ENCODE measurements at places on chromosomes 2 and 18.
A peak's percentile ranks its signal among the peaks of the same experiment; 100 is the strongest.

GRCh38 chr2:182929972-182930371, 63.5 kb upstream of the FRZB start:
- no peak for DNase-seq

- no peak for DNase-seq
Measured at GRCh38 chr2:38516122-38516521, 86.6 kb downstream of the HNRNPLL start.

DNA sequence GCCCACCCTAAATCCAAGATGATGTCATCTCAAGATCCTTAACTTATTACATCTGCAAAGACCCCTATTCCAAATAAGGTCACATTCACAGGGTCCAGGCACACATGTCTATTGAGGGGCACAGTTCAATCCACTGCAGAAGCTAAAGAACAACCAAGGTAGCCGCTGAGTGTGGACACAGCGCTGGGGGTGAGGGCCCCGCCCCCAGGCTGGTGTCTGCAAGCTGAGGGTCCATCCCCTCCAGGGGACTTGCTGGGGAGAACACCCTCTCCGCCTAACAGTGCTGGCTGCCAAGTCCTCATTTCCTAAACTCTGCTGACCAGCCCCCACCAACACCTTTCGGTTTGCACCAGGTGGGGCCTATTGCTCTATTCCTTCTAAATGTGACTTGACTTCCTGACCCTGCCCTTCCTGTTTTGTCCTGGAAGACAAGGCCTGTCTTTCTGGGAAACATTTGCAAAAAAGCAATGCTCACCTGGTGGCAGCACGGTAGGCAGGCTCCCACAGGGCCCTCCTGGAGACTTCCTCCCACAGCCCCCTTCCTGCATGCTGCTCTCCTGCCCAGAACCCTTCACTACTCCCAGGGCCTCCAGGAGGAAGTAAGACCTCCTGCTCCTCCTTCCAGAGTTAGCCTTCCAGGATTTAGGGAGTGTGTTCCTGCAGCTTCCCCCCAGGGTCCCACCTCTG, 24.4 kb upstream of the TEX44 start:
- DNase-seq: no peak

DNA sequence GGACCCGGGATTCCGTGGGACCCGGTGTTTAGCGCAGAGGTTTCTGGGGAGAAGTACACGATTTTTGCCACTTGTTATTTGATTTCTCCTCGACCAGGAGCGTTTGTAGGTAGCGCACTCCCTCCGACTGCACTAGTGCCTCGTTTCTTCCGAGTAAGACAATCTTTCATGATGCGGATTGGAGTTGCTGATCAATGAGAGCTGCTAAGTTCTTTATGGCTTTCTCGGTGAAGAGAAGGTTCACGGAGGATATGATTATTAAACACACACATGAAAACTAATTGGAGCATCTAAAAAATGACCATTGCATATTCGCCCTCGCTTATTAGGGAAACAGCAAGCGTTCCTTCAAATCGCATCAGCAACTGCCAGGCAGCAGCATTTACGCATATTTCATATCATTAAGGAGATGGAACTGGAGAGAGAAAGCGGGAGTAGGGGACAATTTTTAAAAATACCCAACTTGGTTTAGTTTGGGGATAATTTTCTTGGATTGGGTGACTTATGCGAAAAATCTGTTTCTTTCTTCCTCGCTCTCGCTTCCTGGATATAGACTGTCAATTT, 616 bp downstream of the EML6 start:
- DNase-seq: peak; percentile 62

- no peak for DNase-seq
Measured at GRCh38 chr18:27030421-27030820, 154.7 kb downstream of the CHST9 start.

DNA sequence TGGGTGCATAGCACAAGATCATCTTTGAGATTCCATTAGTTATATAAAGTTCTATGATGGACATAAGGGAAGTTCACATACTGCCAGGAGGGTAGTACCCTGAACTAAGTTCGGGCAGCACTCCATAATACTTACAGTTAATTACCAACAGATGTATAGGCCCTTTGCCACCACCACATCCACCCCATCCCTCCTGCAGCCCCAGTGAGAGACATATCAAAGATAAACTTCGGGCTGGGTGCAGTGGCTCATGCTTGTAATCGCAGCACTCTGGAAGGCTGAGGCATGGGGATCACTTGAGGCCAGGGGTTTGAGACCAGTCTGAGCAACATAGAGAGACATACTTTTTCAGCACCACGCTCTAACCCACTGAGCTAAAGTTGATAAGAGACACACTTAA, 46.4 kb upstream of the NPAS2 start:
- no peak for DNase-seq

DNA sequence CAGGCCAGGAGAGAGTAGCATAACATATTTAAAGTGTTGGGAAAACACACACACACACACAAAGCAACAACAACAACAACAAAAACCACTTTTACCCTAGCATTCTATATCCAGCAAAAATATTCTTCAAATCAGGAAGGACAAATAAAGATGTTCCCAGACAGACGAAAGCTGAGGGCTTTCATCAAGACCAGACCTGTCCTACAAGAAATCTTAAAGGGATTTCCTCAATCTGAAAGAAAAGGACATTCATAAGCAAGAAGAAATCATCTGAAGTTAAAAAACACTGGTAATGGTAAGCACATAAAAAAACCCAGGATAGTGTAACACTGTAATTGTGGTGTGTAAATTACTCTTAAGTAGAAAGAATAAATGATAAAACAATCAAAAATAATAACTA, 22.7 kb upstream of the BAZ2B start:
- no peak for DNase-seq

DNA sequence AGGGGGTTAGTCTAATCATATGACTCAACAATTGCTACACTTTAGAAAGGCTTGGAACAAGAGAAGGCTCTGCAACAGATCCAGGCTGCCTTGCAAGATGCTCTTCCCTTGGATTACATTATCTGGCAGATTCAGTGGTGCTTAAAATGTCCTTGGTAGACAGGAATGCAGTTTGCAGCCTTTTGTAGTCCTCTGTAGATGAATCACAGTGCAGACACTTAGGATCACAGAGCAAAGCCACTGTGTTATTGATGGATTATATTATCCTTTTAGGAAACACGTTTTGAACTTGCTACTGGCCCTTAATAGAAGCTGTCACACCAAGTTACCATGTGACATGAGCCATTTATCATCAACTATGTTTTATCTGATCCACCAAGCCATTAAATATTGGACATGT, 152.2 kb downstream of the CBLN2 start:
- DNase-seq: no peak

DNA sequence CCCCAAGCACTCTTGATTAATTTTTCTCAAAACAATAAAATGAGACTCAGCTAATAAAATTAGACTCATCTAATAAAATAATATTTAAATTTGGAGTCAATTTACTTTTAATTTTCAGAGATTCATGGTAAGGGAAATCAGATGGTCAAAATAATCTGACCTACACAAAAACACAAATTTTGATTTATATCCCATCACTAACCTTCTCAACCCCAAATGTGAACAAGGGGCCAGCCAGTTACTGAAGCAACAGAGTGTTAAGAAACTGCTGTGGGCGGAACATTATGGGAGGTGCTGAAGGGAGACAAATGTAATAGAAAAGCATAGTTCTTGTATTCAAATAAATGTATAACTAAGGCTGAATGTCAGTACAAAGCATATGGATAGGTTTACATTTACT, 28.5 kb upstream of the PPP3R1 start:
- no peak for DNase-seq

DNA sequence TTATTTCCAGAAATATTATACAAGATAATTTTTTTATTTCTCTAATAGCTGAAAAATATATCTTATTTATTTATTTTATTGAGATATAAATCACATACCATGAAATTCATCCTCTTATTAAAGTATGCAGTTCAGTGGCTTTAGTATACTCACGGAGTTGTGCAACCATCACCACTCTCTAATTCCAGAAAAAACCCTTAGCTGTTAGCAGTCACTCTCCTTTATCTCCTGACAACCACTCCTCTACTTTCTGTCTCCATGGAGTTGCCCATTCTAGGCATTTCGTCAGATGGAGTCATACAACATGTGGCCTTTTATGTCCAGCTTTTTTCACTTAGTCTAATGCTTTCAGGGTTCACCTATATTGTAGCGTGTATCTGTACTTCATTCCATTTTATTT, 66.5 kb downstream of the TCF7L1 start:
- DNase-seq: no peak

- no peak for DNase-seq
Measured at GRCh38 chr2:27701676-27702075, 38.0 kb downstream of the SLC4A1AP start.

DNA sequence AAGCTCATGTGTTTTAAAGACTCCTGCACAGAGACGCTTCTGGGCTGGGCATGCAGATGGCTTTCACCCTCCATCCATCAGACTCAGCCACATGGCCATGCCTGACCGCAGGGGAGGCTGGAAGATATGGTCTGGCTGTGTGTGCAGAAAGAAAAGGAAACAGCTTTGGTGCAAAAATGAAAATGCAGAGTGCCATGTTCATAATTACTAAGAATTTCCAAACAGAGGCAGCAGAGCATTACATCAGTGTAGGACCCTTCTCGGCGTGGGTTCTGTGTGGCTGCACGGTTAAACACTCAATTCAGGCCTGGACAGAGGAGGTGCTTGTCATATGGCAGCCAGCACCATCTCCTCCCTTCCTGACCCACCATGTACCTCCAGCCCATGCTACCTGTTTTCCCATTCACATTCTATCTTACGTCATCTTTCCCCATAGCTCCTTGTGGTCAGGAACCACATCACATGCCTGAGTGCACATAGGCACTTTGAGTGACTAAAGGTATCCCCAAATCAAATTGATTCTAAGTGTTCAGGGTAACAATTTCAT, 200.3 kb upstream of the ID2 start:
- DNase-seq: peak; percentile 88

DNA sequence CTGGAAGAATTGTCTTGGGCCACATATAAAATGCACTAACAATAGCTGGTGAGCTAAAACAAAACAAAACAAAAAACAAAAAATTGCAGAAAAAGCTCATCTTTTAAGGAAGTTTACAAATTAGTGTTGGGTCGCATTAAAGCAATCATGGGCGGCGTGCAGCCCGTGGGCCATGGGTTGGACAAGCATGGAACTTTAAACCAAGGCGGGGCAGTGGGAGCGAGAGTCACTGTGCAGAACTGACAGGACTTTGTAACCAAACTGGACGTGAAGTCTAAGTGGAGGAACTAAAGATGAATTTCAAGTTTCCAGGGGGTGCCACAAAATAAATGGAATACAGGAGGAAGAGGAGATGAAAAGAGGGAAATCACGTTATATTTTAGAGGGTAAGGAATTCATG, 80.7 kb downstream of the PSMG2 start:
- DNase-seq: no peak

GRCh38 chr2:101692041-101692440, 5.5 kb upstream of the MAP4K4 start:
- DNase-seq: peak; percentile 25

- no peak for DNase-seq
Measured at GRCh38 chr2:231583982-231584381, 8.7 kb upstream of the TEX44 start.

GRCh38 chr2:179860255-179861026, 971 bp downstream of the ZNF385B start:
- peak; percentile 9 for DNase-seq

DNA sequence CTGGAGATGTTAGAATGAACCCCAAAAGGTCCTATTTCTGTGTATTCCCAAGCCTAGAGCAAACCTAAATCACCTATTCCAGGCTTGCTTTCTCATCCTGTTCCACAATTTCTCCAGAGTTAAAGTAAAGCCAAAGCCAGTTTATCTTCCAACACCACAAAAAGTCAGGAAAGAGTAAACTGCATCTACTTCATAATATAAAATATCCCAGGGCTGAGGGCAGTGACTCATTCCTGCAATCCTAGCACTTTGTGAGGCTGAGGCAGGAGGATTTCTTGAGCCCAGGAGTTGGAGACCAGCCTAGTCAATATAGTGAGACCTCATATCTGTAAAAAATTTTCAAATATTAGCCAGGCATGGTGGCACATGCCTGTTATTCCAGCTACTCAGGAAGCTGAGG, 241.4 kb downstream of the CDH20 start:
- no peak for DNase-seq

DNA sequence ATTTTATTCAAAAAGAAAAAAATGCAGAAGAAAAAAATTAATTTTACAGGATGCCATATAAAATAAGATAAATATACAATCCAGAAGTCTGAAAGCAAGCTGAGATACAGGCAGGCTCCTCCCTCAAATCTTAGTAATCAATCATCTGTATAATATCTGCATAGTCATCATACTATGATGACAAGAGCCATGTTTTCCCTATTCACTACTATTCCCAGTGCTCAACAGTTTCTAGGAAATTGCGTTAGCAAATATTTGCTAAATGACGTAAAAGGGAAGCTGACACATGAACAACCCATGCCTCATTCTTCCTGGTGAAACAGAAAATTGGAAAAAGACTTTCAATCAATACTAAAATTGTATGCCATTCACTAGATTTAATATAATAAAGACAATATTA, 793.2 kb downstream of the SUCLG1 start:
- DNase-seq: no peak

GRCh38 chr2:9697909-9698308, 67.1 kb upstream of the YWHAQ start:
- no peak for DNase-seq

Measured in common myeloid progenitor, CD34-positive (primary cell).